ENCODE measurements at places on chromosomes 16 and 17. TPM values are rescaled to one million over a fixed set of nuclear protein-coding genes. Genes with fewer than 3 reads are reported as not detected.

The CMTM3 gene
- total RNA-seq: 101 TPM

The EVPLL gene
- total RNA-seq: 0.85 TPM

The RAB40C gene
- total RNA-seq: 16.3 TPM

The ANKFY1 gene
- total RNA-seq: 55.0 TPM

The SMIM5 gene
- total RNA-seq: 0.66 TPM

The SECTM1 gene
- total RNA-seq: 17.1 TPM

The ZNF287 gene
- total RNA-seq: 6.4 TPM

The TPSG1 gene
- 2.4 TPM for total RNA-seq

The ZG16 gene
- not detected for total RNA-seq

Data from subcutaneous adipose tissue (tissue), 4 donors.